ENCODE measurements at places on chromosomes 2 and 18.
A peak's percentile ranks its signal among the peaks of the same experiment; 100 is the strongest.

DNA sequence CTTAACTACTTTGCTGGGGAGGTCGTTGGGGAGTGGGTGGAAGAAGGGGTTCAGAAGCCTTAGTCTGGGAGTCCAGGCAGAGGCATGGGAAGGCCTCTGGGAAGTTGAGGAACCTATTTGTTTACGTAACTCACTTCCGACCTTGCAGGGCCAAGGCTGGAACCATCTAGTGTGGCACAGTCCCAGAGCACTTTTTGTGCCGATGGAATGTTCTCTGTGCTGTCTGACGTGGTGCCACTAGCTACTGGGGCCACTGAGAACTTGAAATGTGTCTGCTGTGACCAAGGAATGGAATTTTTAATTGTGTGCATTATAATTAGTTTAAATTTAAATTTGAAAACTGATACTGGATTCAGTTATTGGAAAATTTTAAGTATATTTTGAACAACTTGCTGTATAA, 139.7 kb downstream of the FAM161A start:
- DNase-seq, result no peak

- DNase-seq, result no peak
Measured at GRCh38 chr2:162369551-162369950, 25.6 kb downstream of the GCA start.

GRCh38 chr18:79069717-79070151, 540 bp downstream of the ATP9B start:
- no peak for DNase-seq

DNA sequence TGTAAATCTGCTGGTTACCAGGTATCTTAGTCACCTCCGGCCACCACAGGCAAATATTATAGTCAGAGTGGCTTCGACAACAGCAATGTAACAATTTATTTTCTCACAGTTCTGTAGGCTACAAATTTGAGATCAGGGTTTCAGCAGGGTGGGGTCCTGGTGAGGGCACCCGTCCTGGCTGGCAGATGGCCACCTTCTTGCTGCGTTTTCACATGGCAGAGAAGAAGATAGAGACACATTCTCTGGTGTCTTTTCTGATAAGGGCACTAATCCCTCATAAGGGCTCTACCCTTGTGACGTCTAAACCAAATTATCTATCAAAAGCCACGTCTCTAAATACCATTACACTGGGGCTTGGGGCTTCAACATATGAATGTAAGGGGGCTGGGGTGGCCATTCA, 843.2 kb upstream of the FANCL start:
- DNase-seq, result no peak

DNA sequence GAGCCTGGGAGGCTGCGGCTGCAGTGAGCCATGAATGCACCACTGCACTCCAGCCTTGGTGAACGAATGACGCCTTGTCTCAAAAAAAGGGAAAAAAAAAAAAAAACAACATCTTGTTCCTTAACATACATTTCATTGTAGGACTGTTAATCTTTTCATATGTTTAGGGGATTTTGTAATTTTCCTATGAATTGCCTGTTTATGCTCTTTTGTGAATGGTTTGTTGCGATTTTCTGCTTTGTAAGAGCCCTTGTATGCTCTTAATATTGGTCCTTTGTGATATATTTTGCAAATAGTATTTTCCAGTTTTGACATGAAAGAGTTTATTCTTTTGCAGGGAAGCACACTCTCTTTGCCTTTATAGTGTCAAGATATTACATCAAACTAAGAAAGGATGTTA, 50.0 kb downstream of the TRAPPC8 start:
- DNase-seq, result no peak

DNA sequence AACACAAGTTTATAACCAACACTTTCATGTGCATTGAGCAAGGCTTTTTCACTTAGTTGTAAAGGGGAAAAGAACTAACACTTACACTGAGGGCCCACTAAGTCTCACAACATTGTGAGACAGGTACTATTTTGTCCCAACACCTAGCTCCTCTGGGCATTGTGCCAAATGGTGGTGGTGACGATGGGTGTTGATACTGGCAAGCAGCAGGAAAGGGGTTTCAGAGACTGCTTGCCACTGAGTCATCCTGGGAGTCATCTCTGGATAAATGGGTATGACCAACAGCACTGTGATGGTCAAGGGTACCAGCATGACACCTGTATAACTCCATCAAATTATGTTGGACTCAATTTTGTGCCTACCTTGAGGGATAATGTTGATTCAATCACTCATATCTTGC, 138.8 kb upstream of the ITGA6 start:
- DNase-seq, result peak; percentile 29

DNA sequence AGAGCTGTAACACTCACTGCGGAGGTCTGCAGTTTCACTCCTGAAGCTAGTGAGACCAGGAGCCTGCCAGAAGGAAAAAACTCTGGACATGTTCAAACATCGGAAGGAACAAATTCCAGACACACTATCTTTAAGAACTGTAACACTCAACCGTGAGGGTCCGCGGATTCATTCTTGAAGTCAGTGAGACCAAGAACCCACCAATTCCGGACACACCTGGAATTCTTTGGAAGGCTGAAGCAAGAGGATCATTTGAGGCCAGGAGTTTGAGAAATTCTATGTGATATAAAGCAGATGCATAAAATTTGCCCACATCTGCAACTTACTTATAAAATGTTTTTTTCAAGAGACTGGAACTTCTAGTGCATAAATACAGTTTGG, 43.5 kb upstream of the ITSN2 start:
- DNase-seq, result no peak

- DNase-seq, result no peak
Measured at GRCh38 chr2:178419123-178419522, 31.9 kb downstream of the PRKRA start.

DNA sequence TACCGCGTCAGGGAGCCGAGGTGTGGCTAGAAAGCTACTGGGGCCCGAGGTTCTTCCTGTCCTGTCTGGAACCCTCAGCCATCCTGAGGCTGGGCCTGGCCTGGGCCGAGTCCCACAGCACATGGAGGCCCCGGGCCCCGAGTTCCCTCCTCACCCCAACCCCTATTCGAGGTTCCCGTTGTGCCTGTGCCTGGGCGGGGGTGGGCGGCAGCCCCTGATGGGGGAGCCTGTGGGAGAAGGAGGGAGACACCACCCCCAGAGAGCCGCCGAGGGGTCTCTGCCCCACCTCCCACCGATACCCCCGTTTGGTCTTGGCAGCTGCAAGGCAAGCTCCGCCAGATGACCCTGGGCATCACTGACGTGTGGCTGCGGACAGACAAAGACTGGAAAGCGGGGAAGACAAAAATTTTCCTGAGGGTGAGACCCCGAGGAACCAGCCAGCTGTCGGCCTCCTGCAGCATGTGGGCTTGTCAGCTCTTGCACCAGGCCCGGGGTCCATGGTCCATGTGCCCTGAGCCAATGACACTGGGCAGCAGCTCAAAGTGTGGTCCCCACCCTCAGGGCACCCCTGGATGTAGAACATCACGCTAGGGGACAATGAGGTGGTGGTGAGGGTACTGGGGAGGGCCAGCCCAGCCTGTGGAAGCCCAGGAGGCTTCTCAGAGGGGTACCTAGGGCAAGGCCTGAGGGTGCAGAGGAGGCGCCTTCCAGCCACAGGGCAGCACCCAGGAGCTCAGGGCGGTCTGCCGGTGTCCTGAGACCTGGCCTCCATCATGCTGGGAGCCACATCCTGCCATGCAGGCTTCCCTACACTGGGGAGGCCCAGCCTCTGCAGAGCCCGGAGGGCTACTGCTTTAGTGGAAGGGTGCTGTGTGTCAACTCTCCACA, 52.5 kb upstream of the GPR17 start:
- DNase-seq, result no peak

DNA sequence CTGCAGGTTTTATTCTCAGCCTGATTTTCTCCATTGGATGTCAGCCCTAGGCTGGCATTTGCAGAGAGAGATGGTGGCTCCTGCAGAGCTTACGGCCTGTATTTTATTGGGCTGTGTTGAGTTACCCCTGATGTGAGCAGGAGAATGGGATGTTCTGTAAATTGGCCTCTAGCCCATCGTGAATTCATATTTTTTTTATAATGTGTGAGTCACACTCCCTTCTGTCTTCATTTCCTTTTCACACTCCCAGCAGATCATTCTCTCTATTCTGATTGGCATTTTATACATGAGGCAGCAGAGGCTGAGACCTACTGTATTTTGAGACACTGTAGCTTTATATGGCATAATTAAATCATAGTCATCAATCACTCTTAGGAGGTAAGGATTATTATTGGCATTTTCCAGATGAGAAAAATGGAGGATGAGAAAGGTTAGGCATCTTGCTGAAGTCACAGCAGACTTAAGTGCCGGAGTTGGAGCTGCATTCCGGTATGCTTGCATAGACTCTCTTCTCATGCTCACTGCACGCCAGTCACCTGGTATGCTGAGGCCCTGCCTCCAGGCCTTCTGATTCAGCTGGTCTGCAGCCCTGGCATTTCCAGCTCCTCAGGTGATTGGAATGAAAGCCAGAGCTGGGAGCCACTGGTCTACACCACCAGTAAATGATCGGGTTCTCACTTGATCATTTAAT, 142.4 kb downstream of the NEDD4L start:
- DNase-seq, result no peak

- DNase-seq, result peak; percentile 29
Measured at GRCh38 chr2:127085317-127085681, 21.7 kb downstream of the BIN1 start.
